Choroid plexus epithelial cell (primary cell): ENCODE measurements at places on chromosomes 7 and 10.

DNA sequence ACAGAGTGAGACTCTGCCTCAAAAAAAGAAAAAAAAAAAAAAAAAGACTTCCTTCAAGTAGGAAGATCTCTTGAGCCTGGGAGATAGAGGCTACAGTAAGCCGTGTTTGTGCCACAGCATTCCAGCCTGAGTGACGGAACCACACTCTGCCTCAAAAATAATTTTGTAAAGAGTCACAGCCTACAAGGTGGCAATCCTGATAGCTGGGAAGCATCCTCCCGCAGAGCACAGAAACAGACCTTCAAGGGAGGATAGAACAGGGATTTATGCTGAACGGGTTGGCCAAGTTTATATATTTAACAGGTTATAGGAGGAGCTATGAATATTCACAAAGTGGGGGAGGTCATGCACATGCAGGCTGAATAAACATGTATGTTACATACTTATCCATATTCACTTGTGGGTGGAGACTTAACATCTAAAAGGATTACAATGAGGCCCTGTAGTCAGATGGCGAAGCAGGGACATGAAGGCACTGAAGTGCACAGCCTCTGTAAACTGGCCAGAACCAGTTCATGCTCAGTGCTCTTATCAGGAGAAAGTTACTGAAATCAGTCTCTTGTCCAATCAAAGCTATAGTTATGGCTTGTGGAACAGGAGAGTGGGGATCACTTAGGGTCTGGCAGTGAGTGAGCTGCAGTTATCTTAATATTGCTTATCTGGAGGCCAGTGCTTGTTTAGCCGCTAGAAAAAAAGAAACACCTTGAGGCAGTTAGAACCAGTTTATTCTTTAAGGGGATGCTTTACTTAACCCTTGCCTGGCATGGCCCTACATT is 6.8 kb downstream of the LMBR1 start:
- DNase-seq, result no peak

DNA sequence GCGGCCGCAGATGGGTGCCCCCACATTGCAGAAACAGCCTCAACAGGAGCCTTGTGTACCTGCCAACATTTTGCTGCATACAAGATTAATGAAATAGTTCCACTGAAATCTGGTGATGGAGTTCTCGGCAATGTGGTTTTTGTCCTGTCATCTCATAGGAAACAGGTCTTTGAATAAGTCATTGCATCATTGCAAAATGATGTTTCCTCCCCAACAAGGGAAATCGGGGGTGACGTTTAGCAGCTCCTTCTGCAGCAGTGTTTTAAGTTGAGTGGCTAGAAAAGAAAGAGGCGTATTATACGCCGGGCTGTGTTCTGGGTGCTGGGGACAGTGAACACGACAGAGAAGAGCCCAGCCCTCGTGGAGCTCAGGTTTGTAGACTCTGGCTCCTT is 177.0 kb downstream of the PRKAG2 start:
- peak; percentile 79 for DNase-seq

- DNase-seq, result peak; percentile 47
Observed at GRCh38 chr7:108503112-108504026, 22.6 kb downstream of the PNPLA8 start.

GRCh38 chr10:13704964-13705363 is 118.2 kb downstream of the PRPF18 start:
- DNase-seq, result no peak

GRCh38 chr7:98562871-98563495 is 54.1 kb upstream of the NPTX2 start:
- no peak for DNase-seq
